NCI-H1436 (cell line): ENCODE measurements at places on chromosomes 3 and 15.

DNA sequence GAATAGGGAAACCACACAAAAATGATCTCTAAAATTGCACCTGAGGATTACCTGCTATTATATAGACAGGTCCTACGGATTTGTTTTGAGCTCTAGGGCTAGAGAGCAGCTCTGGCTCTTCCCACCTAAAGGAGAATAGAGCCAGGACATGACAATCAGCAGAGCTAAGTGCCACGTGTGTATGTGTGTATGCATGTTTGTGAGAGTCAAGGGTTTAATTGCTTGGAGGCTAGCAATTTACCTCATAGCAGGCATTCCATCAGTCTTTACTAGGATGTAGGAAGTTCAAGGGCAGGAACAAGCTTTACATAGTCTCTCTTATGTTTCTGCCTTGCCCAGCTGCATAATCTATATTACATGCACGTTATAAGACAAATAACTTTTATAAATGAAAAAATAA, 498.2 kb downstream of the NSUN3 start:
- DNase-seq = no peak

DNA sequence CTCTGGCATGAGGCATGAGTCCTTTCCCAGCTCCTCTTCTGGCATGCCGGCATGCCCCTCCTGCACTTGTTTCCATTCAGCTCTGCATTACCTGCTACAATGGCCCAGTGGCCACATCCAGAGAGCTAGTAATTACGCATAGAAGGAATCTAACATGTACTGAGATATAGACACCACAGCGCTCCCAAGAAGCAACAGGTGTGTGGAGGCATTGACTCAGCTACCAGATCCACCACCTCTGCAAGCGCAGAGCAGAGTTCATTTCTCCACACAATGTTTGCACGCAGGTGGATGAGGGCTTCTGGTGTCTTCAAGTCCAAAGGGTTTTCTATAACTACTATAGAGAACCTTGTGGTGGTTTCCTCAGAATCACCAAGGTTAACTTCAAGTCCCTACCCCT, 4.2 kb downstream of the MOBP start:
- no peak for DNase-seq

- DNase-seq = no peak
These were observed 26.4 kb upstream of the ZNF774 start for GRCh38 chr15:90325726-90326125.

DNA sequence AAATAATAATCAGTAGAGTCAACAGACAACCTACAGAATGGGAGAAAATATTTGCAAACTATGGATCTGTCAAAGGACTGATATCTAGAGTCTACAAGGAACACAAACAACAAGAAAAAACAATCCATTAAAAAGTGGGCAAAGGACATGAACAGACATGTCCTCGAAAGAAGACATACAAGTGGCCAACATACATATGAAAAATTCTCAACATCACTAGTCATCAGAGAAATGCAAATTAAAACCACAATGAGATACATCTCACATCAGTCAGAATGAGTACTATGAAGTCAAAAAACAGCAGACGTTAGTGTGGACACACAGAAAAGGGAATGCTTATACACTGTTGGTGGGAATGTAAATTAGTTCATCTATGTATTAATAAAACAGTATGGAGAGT, 33.7 kb downstream of the SLC2A2 start:
- no peak for DNase-seq

DNA sequence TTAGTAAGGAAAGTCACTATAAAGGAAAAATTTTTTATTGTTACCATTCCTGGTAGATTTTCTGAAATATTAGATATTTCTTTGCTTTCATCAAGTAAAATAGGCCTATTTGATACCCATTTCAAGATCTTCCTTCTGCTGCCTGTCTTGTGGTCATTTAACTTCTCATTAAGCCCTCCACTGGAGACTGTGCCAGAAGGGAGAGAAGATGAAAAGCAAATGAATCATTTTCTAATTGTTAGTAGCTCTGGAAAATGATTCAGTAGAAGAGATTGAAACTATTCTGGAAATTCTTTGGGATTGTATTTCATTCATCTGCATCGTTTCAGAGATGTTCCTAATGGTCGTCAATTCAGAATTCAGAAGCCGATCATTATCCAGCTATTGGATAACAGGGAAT, 3.2 kb downstream of the KCTD6 start:
- no peak for DNase-seq

DNA sequence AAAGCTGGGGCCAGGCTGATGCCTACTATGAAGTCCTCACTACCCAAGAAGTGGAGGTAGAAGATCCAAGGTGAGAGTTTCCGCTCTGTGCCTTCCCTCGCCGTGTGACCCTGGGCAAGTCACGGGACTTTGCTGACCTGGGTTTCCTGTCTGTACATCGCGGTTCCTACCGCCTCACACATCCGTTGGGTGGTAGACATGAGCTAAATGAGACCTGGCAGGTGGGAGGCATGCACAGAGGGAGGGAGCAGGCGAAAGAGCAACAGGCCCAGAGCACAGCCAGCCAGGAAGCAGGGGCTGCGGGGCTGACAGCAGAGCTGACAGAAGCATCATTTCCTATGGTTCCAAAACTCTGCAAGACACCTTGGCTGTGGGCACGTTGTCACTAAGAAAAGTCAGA, 157.3 kb upstream of the BHLHE40 start:
- DNase-seq = no peak

DNA sequence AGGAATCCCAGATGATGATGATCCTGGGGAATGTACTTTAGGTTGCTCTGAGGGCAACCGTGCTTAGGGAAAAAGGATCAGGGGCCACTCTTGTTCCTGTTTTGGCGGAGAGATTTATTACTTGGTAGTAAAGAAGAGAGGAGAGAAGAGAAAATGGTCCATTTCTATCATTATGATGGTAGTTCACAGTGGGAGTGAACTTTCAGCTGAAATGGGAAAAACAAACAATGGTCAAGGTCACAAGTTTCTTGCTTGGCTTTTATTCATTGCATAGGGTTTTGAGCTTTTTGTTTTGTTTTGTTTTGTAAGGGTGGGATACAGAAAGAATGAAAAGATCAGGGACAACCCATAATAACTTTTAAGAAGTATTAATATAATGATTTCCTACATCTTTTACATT, 7.7 kb upstream of the UMPS start:
- no peak for DNase-seq

- DNase-seq = no peak
These were observed 1.0 kb downstream of the ACAN start for GRCh38 chr15:88804257-88804656.

GRCh38 chr3:106473576-106474475, 605.0 kb upstream of the CBLB start:
- no peak for DNase-seq

DNA sequence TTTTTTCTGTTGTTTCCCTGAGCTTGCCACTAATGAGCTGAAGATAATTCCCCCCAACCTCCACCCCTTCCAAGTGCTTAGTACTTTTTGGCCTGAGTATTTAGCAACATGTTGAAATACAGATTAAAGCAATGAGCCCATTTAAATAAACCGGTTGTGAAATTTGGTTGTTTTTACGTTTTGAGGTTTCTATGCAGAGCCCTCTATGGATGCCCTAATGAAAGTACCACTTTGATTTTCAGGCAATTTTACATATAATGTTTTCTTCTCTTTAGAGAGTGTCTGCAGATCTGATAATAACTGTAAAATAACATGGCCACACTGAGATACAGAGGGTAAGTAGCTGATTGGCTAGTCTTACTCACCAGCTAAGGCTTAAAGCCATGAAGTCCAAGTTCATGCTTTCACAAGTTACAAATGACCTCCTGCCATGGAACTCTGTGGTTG, 139.4 kb upstream of the SLC7A14 start:
- DNase-seq = no peak

- DNase-seq = no peak
These were observed 207.5 kb upstream of the SLITRK3 start for GRCh38 chr3:165403666-165404065.

DNA sequence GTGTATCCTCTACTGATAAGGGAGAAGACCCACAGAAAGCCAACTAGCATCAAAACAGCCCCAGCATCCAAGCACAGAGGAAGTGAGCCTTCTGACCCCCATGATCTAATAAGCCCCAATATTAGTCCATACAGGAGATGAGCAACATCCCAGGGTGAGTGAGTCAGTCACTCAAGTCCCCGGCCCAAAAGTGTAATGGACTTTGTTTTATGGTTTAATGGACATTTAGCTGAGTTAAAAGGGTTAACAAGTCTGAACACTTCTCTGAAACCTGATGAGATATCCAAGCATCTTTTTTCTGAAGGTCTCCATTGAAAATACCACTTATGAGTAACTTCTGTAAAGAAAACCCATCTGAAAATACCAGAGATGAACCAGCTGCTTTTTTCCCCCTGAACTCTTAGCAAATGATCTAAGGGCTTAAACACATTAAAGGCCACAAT, 115.6 kb downstream of the GREM1 start:
- no peak for DNase-seq

- no peak for DNase-seq
These were observed 18.5 kb downstream of the ZNF609 start for GRCh38 chr15:64478863-64479262.

- DNase-seq = no peak
These were observed 22.0 kb downstream of the CXCR6 start for GRCh38 chr3:45965253-45965652.

DNA sequence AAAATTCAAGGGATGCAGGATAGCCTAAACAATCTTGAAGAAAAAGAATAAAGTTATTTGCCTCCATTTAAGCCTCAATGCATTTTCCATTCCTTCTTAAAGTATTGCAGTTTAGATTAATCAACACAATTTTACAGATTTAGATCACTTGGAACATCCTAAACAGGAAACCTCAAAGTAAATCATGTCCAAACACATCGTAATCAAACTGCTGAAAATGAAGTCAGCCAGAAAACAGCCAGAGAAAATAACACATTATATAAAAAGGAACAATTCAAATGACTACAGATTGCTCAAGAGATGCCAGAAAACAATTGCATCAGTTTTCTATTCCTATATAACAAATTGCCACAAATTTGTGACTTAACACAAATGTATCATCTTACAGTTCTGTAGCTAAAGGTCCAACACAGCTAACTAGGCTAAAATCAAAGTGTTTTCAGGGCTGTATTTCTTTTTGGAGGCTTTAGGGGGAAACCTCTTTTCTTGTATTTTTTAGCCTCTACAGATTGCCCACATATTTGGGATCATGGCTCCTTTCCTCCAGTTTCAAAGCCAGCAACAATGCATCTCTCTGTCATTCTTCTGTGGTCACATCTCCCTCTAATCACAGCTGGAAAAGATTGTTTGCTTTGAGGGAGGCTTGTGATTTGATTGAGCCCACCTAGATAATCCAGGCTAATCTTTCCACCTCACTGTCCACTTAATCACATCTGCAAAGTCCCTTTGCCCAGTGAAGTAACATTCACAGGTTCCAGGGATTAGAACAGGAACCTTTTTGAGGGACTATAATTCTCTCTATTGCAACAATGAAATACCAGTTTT, 543.3 kb upstream of the UBE2E2 start:
- DNase-seq = no peak

DNA sequence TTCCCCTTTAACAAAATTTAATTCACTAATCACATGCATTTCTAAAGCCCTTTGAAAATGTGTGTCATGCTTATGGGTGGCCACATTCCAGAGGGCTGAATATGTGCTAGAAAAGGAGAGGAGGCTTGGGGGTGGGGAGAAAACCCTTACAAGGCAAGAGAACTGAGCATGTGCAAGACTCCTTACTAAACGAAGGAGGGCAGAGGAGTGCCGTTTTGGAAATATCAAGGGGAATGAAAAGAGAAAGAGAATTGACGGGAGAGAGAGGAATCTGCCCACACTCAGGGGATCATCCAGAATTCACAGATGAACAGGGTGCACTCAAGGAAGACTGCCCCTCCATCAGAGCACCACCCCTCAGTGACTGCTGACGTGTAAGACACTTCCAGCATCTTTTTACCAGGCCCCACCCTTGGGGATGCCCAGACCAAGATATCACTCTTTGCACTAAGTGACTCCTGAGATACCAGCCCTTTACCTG, 37.9 kb upstream of the TSC22D2 start:
- DNase-seq = no peak
